ENCODE measurements at places on chromosomes 1 and 21. TPM values are rescaled to one million over a fixed set of nuclear protein-coding genes. Genes with fewer than 3 reads are reported as not detected.

The OR6K6 gene
- not detected for total RNA-seq

The RIMKLA gene
- total RNA-seq, result 0.35 TPM

The ENTREP3 gene
- total RNA-seq, result 6.3 TPM

The PROK1 gene
- total RNA-seq, result not detected

The C1orf56 gene
- 17.9 TPM for total RNA-seq

The CFAP107 gene
- total RNA-seq, result not detected

The EXTL1 gene
- total RNA-seq, result 7.1 TPM

The GBP1 gene
- 0.83 TPM for total RNA-seq

The ERVH48-1 gene
- not detected for total RNA-seq

The ADORA1 gene
- 0.92 TPM for total RNA-seq

The IRF6 gene
- not detected for total RNA-seq

The CCDC30 gene
- 1.5 TPM for total RNA-seq
